IgD-negative memory B cell (primary cell): ENCODE measurements at places on chromosomes 5 and 9. TPM values are rescaled to one million over a fixed set of nuclear protein-coding genes. Genes with fewer than 3 reads are reported as not detected.

TEX48 gene
- polyA plus RNA-seq = not detected

CDC23 gene
- 16.1 TPM for polyA plus RNA-seq

IFNA2 gene
- polyA plus RNA-seq = not detected

ALDH1A1 gene
- polyA plus RNA-seq = 0.10 TPM

NR5A1 gene
- polyA plus RNA-seq = not detected

PCDHB14 gene
- not detected for polyA plus RNA-seq

FBP2 gene
- polyA plus RNA-seq = not detected

PDGFRB gene
- polyA plus RNA-seq = 0.45 TPM

GLDC gene
- 1.0 TPM for polyA plus RNA-seq

TAF11L13 gene
- not detected for polyA plus RNA-seq

ITGA2 gene
- not detected for polyA plus RNA-seq

PHF24 gene
- polyA plus RNA-seq = 0.06 TPM

ALG2 gene
- polyA plus RNA-seq = 24.7 TPM

TAL2 gene
- polyA plus RNA-seq = 9.3 TPM

RNF224 gene
- polyA plus RNA-seq = not detected
